ENCODE measurements at places on chromosomes 3 and 15.

- DNase-seq: no peak
These were observed 66.2 kb downstream of the MAP4 start for GRCh38 chr3:47949979-47950378.

- DNase-seq: no peak
These were observed 9.1 kb downstream of the LINS1 start for GRCh38 chr15:100592898-100593297.

GRCh38 chr3:188469228-188469885 is 315.4 kb downstream of the LPP start:
- DNase-seq: no peak

DNA sequence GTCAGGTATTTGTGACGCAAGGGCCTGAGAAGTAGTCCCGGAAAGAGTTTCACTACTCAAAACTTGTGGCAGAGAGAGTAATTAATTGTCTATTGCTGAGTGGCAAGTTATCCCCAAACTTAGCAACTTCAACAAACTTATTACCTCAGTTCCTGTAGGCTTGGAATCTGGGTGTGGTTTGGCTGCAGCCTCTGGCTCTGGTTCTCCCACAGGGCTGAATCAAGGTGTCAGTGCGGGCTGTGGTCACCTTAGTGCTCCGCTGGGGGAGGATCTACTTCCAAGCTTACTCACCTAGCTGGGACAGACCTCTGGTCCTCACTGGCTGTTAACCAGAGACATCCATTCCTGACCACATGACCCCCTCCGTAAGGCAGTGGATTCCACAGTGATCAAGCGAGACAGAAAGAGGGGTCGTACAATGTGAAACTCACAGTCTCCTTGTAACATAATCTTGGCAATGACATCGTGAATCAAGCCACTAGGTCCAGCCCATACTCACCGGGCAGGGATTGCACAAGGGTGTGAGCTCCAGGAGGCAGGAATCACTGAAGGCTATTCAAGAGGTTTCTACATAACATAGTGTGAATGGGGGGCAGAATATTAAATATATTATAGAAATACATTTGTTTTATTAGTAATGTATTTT is 138.3 kb downstream of the RYR3 start:
- no peak for DNase-seq

DNA sequence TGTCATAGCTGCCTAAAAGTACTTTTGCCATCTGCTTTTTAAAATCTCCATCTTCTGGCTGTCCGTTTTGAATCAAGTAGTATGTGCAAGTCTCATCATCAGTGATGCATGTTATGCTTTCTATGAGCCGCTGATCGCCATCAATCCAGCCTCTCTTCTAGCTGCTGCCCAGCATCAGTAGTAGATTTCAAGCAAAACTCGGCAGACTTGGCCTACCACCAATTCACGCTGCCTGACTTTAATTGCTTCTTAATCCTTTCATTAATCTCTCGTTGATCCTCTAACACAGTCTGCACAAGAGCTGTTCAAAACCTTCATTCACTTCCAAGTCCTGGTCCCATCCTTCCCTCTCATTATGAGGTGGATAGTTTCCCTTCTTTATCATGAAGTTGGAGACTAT is 104.9 kb downstream of the NSUN3 start:
- no peak for DNase-seq

DNA sequence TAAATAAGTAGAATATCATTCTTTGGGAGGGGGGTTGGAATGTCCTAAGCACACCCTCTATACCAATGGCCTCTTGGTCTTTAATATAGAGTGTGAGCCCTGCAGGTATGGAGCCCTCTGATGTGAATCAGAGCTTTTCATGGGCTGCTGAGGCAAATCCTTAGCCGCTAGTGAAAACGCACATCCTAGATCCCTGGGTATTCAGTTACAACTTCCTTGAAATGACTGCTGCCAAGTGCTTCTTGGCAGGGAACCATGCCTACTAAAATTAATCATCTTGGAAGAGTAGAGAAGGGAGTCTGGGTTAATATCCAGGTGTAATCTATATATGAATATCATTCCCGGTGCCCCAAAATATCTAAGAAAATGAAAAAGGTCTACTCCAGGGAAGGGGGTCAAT is 109.1 kb downstream of the POLQ start:
- DNase-seq: no peak

GRCh38 chr3:123478314-123478713 is 29.4 kb upstream of the ADCY5 start:
- DNase-seq: no peak

DNA sequence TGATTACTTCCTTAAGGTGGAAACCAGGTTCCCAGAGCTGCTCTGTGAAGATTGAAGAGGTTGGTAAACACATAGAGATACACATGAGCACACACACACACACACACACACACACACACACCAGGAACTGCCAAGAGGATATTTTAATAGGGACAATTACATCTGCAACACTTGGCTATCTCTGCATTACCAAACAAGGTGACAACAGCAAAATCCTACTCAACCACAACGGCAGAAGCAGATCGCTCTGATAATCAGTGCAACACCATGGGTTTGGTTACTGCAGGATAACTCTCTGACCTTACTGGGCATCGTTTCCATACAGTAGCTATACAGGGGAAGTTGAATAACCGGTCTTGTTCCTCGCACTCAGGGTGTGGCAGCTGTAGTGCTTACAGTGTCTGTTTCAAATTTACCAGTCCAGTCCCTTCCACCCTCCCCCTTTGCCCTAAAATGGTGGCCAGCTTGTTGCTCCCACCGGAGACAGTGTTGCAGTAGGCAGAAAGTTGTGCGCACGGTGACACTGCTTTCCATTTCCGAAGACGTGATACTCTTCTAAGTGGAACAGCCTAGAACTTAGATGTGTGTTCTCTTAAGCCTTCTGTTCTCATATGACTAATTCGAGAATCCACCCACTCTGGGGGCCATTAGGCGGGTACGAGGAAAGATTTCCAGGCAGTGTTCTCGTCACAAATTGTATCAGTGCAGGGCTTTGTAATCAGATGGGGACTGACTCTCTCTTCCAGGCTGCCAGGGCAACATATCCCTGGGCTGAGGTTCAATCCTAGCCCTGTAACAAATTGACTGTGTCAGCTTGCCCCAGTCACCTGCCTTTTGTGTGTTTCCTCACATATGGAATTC is 176.2 kb downstream of the P3H2 start:
- DNase-seq: no peak

- no peak for DNase-seq
These were observed 56.4 kb downstream of the TGFBR2 start for GRCh38 chr3:30662836-30663235.

DNA sequence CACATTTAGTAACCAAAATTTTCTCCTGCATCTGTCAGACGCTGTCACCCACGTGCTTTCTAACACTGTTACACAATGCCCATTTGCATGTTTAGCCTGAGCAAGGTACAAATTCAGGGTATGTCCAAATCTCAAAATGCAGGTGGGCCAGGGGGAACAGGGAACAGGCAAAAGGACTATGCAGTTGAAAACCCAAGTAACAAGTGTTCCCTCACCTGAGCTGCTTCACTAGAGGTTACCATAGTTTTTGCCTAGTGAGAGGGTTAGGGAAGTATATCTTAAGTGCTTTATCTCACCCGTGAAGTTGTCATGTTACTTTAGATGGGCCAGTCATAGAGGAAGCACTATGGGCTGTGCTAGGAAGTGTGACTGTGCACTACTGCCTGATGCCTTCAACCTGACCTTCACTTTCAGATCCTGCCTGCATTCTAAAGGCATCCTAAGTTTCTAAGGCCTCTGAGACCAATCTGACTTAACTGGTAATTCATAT is 6.0 kb upstream of the TMEM87A start:
- DNase-seq: no peak

DNA sequence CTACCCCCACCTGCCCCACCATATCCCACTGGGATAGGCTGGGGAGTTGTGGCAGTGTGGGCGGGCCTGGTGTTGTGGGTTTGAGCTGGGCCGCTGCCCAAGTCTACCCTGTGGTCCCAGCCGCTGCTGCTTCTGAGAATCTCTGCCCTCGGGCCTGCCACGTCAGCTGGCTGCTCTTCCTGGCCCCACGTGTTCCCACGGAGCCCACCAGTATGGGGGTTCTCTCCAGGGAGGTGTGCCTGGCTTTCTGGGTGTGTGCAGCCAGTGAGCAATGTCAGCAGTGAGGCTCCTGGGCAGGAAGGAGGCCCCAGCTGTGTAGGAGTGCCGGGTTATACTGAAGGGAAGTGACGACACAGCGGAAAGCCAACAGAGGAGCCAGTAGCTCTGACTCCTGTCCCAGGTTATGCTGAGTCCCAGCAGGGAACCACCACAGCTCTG is 10.5 kb downstream of the GNAI2 start:
- DNase-seq: peak; percentile 72

- DNase-seq: no peak
These were observed 105.8 kb upstream of the MYZAP start for GRCh38 chr15:57485869-57486268.

GRCh38 chr3:132513057-132513456 is 84.0 kb upstream of the ACKR4 start:
- DNase-seq: no peak

- no peak for DNase-seq
These were observed 95.6 kb upstream of the TOPAZ1 start for GRCh38 chr3:44146073-44146472.

DNA sequence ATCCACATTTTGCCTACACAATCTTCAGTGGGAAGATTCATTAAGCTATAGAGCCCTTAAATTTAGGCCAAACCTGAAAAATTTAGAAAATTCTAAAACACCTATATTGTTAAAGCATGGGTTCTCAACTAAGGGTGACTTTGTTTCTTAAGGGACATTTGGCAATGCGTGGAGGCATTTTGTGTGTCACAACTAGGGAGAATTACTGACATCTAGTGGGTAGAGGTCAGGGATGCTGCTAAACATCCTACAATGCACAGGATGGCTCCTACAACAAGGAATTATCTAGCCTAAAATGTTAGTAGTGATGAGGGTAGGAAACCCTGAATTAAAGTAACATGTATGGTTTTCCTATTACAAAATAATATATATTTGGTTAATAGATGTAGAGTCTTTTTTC is 55.8 kb downstream of the TBC1D5 start:
- DNase-seq: no peak

DNA sequence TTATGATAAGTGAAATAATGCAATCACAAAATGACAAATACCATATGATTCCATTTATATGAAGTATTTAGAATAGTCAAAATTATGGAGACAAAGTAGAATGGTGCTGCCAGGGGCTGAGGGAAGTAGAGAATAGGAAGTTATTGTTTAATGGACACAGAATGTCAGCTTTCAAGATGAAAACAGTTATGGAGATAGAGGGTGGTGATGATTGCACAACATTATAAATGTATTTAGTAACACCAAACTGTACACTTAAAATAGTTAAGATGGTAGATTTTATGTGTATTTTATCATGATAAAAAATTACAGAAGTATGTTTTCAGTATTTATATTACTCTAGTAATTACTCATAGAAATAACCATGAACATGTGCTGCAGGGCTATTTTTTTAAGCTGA is 100.8 kb upstream of the AZI2 start:
- no peak for DNase-seq

GRCh38 chr3:12906916-12907290 is 65.5 kb upstream of the RPL32 start:
- no peak for DNase-seq

DNA sequence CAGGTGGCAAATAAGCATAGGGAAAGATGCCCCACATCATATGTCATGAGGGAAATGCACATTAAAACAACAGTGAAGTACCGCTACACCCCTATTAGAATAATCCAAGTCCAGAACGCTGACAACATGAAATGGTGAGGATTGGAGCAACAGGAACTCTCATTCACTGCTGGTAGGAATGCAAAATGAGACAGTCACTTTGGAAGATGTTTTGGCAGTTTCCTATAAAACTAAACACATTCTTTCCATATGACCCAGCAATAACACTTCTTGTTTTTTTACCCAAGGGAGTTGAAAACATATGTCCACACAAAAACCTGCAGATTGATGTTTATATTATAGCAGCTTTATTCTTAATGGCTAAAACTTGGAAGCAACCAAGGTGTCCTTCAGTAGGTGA is 116.4 kb upstream of the TOPAZ1 start:
- DNase-seq: no peak

GRCh38 chr3:48069339-48069738 is 53.1 kb upstream of the MAP4 start:
- no peak for DNase-seq

DNA sequence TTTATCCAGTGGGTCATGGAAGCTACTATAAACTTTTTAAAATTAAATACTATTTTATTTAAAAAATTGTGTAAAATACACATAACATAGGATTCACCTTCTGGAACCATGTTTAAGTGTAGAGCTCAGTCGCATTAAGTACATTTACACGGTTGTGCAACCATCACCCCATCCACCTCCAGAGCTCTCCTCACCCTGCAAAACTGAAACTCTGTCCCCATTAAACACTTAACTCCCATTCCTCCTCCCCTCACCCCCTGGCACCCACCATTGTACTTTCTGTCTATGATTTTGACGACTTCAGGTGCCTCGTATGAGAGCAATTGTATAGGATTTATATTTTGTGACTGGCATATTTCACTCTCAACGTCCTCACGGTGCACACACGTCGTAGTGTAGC is 70.7 kb downstream of the APBA2 start:
- no peak for DNase-seq

DNA sequence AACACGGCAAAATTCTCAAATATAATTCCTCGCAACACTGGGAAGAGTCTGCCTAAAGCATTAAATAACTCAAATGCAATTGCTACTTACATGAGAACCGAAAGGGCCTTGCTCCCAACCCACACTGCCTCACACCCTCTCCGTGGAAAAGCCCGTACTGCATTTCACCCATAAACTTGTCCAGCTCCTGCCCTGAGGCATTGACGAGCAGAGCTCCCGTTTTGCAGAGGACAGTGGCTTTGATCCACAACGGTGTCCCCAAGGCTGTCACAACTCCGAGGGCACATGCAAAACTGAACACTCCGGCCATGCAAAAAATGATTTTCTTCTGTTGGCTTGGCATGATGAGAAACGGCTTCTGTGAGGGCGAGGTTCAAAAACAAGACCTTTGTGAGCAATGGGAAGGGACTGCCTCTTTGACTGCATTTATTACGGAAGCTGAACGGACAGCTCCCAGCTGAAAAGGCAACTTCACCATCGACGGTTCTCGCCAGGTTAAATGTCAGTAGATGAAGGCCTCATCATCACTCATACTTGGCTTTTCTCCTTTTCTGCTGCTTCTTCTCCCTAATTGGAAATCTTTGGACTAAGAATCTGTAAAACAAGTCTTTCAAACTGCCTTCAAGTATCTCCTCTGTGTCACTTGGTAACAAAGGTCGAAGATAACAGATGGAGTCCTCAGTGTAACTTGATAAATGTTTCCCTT is at the start of gene CLRN1:
Gene CLRN1, minus strand, starts transcription at position 362 of the 706 bp plus-strand sequence. Its CDS starts 19 bp downstream, at position 343.
- DNase-seq: no peak

DNA sequence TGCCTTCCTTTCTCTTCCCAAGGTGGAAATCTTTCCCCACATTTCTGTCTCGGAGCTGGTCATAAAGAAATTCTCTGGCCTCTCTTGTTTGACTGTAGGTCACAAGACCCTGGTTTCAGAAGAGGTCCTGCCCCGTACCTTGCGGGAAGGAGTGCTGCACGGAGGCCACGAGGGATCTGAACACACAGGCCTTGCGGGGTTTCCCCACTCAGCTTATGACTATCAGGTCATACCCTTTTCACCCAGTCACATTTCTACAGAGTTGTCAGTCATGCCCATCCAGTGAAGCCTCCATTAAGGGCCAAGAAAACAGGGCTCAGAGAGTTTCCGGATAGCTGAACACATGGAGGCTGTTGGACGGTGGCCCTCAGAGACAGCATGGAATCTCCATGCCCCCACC is 54.7 kb upstream of the ATP13A3 start:
- DNase-seq: no peak

GRCh38 chr3:68458581-68458980 is 473.8 kb downstream of the TAFA4 start:
- DNase-seq: no peak
